ENCODE measurements at places on chromosomes 16 and 17.

DNA sequence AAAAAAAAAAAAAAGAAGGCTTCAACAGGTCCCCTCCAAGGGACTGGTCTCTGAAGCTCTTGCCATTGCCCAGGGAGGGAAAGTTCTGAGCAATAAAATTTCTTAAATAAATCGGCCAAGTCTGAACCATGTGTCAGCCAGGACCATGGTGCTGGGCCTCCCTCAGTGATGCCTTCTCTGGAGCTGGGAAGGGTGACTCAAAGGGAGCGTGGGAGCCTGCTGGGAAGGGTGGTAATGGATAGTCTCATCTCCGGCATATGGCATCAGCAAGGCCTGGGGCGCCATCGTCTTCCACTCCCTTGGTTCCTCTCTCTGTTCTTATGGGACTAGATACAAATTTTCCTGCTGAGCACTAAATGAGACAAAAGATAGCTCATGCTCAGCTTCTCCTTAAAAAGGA lies 2.3 kb downstream of the VKORC1 start:
- no peak for DNase-seq

DNA sequence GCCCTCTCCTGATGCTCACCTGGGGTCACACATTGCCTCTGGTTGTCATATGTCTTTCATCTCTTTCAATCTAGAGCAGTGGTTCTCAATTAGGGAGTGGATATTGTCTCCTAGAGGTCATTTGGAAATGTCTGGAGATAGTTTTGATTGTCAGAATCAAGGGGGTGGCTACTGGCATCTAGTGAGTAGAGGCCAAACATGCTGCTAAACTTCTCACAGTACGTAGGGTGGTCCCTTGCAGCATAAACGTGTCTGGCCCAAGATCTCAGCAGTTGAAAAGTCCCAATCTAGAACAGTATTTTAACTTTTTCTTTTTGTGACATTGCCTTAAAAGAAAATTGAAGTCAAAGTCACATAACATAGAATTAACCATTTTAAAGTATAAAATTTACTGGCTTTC lies 30.5 kb upstream of the SLC5A10 start:
- DNase-seq: no peak

- no peak for DNase-seq
These were observed 75.7 kb upstream of the BRD7 start for GRCh38 chr16:50444526-50444925.

- DNase-seq: no peak
These were observed 334.9 kb downstream of the WWOX start for GRCh38 chr16:78434401-78434800.

GRCh38 chr16:65837464-65837863 lies 529.0 kb upstream of the CDH5 start:
- DNase-seq: no peak

DNA sequence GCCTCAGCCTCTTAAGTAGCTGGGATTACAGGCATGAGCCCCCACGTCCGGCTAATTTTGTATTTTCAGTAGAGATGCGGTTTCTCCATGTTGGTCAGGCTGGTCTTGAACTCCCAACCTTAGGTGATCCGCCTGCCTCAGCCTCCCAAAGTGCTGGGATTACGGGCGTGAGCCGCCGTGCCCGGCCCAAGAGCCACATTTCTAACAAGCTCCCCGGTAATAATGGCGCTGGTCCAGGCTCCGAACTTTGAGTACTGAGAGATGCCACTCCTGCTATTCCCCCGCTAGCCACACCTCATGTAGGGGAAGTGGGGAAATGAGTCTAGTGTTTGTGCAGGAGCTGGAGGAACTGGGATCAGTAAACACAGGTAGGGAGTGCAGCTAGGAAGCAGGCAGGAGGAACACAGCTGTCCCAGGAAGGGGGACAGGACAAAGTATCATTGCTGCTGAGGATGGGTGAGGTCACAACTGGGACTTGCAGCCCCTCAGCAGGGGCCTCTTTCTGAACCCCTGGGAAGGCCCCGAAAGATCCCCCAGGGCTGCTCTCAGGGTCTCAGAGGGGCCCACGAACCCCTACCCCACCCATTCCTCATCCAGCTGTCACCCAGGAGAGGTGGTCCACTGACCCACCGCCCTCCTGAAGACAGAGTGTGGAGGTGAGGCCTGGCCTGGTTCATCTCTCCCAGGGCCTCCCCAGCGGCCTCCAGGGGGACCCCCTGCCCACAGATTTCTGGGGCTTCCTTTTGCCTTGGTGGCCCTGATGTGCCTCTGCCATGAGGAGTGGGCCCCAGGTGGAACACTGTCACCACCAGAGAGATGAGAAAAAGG lies 3.7 kb upstream of the KREMEN2 start:
- no peak for DNase-seq

GRCh38 chr16:80924372-80924978 lies 82.2 kb downstream of the CMC2 start:
- DNase-seq: peak; percentile 85

- no peak for DNase-seq
These were observed 14.6 kb upstream of the CIITA start for GRCh38 chr16:10862438-10862837.
